HS-5 (cell line): ENCODE measurements at places on chromosomes 16 and 17.

DNA sequence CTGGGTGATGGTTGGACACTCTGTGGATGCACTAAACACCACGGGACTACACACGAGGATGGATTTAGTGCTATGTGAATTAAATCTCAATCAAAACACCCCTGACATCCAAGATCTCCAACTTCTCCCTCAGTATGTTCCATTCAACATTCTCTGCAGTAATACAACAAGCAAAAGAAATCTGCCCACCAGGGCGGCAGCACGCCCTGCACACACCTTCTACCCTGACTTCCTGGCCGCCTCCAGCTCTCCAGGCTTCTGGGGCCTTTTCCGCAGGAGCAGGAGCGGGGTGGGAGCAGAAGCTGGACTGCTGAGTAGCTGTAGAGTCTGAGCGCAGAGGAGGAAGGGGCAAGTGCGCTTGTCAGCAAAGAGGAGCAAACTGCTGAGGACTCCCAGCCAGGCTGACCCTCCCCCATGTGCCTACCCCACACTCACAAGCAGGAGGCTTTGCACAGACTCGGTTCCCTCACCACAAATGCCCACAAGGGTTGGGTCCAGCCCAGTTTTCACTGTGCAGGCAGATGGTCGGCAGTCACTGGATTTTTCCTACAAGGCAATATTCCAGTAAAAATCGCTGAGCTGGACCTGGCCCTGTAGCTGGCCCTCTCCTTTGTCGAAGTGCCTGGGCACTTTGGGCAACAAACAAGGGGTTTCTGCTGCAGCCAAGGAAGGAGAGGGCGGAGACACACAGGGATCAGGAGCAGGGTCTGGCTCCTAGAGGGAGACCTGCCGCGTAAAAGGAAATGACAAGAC, 22.8 kb downstream of the ZDHHC7 start:
- no peak for DNase-seq

GRCh38 chr16:78396046-78396445, 296.6 kb downstream of the WWOX start:
- no peak for DNase-seq

- no peak for DNase-seq
Measured at GRCh38 chr17:43129671-43130010, 4.5 kb upstream of the BRCA1 start.

DNA sequence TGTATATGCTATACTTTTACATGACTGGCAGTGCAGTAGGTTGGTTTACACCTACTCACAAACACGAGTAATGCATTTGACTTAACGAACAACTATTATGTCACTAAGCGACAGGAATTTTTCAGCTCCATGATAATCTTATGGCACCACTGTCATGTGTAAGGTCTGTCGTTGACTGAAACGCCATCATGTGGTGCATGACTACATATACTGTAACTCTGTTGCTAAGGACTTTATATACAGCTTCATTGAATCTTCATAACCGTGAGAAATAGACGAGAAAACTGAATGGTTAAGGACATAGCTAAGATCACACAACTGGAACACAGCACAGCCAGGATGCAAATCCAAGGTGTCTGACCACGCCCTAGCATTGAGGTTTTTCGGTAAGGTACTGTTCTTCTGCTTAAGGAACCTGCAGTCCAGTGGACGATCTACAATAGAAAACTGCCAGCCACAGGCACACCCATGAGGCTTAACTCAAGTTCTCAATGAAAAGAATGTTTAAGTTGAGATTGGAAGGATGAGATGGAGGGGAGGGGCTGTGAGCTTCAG, 3.3 kb downstream of the CFAP20 start:
- no peak for DNase-seq

GRCh38 chr17:54307351-54307750, 484.6 kb downstream of the KIF2B start:
- DNase-seq: no peak

DNA sequence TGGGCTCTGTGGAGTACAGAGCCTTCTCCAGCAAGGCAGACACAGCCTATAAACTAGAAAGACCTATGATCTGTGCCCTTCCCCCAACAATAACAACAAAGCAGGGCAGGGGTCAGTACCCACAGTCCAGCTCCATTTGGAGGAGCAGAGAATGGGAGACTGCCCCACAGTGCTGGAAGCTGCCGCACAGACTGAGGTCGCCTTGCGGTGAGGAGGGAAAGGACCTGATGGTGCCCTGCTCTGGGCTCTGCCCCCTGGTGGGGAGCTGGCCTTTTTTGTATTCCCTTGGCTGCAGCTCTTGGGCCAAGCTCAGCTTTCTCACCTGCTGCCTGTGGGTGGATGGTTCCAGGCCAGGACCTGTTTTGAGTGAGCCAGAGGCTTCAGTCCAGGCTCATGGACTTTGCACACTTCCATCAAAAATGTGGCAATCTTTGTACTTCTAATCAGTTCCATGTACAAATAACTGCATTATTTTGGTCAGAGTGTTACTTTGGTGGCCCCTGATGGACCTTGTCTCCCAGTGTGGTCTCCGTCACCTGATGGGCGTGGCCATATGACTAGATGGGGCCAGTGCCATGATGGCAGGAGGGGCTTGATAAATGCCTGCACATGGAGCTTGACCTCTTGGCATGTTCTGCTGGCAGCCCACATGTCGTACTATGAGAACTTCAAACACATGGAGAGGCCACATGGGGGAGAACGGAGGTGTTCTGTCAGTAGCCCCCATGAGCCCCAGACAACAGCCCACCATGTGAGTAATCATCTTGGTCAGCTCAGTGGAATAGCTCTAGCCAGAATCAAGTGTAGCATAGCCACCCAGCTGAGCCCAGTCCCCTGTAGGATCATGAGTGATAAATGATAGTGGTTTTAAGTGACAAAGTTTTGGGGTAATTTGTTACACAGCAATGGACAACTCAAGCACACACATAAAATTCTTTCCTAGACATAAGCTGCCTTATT, 24.2 kb downstream of the B9D1 start:
- no peak for DNase-seq

GRCh38 chr16:17333229-17333628, 137.5 kb downstream of the XYLT1 start:
- no peak for DNase-seq

- no peak for DNase-seq
Measured at GRCh38 chr17:61026818-61027217, 349.2 kb downstream of the BCAS3 start.

GRCh38 chr17:77830816-77831473, 127.6 kb upstream of the TNRC6C start:
- DNase-seq: no peak

- no peak for DNase-seq
Measured at GRCh38 chr16:11250786-11251524, 5.0 kb downstream of the SOCS1 start.
